ENCODE measurements at places on chromosomes 7 and 10.

DNA sequence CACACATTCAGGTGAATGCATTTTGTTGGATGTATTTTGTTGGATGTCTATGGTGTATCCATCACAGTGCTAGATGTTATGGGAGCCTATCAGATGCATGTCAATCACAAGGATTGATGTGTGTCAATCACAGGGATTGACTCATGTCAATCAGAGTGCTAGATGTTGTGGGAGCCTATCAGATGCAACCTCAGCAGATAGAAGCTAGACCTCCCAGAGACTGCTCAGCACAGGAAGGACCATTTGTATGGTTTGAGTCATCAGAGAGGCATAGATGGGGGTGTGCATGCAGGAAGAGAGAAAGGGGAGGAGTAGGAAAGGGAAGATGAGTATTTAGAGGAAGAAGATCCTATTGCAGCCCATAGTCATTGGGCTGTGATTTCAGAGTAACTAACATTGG, 48.3 kb upstream of the PITRM1 start:
- DNase-seq: no peak

GRCh38 chr10:69831231-69831855, 29.6 kb downstream of the COL13A1 start:
- DNase-seq: no peak

DNA sequence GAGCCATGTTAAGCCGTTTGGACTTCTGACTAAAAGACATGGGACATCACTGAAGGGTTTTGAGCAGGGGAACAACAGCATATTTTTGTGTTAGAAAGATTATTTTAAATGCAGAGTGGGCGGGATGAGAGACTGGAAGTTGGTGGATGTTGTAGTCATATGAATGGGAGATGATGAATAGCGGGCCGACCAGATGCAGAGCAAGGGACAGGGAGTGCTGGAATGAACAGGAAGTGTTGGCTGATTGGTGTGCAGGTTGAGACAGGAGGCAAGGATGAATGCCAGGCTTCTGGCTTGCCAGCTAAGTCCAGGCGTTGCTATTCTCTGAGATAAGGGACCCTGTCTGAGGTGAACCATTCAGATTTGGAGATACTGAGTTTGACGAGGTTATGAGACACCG, 38.0 kb downstream of the GAD2 start:
- DNase-seq: no peak

GRCh38 chr10:62433181-62433692, 59.1 kb downstream of the ZNF365 start:
- DNase-seq: peak; percentile 78

- no peak for DNase-seq
Observed at GRCh38 chr7:105261689-105262088, 127.0 kb downstream of the SRPK2 start.

DNA sequence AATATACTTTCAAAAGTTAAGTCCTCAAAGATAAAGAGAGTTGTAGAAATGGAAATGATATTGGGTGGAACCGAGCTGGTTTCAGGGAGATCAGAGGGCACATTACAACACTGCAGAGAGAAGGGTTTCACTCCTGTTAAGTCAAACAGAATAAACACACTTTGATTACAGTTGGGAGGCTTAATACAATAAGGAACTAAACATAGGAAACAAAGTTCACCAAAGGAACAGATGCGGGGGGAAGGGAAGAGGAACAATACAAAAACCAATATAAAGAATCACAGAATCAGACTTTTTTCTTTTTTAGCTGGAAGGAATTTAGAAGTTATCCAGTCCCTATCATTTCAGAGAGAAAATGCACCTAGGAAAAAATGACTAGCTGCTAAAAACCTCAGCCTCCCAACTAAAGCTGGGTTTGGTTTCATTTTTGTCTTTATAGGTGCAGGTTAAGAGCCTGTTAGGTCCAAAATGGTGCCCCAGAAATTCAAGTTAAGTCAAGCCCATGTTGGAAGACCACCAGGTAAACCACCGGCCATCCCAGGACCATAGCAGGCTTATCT, 81.9 kb downstream of the DNMBP start:
- DNase-seq: no peak

- no peak for DNase-seq
Observed at GRCh38 chr10:123878666-123879303, 12.8 kb downstream of the CPXM2 start.

- no peak for DNase-seq
Observed at GRCh38 chr10:11325817-11326216, 285.6 kb downstream of the USP6NL start.

DNA sequence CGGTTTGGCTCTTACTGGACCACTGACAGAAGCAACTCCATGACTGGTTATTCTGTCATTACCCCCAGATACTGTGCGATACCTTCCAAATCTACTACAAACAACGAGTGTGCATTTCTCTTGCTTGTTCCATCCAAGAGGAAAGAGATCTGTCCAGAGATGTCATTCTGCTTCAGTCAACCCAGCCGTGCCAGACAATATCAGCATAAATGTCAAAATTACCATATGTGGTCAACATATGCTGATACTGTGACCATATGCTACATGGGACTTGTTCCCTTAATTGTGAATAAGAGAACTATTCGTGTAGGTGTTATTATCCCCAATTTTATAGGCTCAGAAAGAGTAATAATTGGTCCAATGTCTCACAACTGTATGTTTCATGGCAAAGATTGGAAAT, 143.2 kb upstream of the PRSS1 start:
- no peak for DNase-seq

DNA sequence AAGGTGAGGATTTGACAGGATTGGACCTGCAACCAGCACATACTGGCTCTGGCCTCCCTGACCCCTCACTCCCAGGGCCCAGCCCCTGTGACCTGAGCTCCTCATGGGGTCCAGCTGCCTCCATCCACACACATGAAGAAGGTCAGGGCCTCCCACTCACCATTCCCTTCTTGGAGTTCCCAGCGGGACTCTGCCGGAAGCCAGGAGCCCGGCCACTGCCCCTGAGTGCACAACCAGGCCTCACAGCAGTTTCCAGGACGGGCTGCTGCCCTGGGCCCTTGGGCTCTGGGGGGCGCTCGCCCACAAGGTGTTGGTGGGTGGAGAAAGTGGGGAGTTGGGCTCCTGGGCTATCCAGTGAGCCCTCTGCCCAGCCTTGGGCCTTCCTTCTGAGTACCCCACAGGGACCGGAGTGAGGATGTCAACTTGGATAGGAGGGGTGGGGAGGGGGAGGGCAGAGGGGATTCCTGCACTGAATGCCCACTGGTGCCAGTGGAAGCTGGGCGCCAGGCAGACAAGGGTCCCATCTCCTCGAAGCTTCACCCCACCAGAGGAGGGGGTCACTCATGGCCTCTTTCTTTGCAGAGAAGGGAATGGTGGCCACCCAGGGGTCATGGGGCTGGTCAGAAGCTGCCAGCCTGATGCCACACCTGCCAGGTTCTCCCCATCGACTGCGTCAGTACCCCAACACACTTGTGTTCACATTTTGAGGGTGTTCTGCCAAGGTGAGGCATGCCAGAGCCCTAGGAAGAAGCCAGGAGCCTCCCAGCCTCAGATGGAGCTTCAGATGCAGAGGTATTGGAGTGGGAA, 115.3 kb downstream of the PTPN20 start:
- DNase-seq: no peak

DNA sequence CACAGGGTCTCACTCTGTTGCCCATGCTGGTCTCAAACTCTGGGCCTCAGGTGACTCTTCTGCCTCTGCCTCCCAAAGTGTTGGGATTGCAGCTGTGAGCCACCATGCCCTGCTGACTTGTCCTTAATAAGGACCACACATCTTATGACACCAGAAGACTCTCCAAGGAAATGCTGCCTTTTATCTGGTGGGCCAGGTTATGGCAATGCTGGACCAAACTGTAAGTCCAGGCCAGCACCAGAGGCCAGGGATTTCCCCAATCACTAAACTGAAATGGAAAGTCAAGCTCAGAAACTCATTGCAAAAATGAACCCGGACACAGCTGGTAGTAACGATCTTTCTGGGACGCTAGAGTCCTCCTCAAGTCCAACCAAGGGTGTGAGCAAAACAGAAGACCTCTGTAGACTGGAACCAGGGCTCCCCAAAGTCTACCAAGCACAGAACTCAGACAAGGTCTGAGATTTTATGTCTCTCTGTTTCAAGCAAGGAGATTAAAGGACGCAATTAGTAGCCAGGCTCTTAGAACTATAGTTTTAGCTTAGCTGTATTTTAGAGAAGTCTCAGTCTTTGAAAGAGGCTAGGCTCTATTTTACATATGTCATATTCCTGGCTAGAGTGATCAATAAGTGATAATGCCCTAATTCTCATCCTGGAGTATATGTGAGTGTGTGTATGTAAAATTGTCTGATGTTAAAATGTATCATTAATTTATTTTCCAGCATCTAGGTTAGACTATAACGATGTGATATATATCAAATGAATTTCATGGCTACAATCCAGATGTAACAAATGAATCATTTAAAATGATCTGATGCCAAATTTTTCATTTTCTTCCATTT, 74.0 kb upstream of the ITGB1 start:
- DNase-seq: no peak

DNA sequence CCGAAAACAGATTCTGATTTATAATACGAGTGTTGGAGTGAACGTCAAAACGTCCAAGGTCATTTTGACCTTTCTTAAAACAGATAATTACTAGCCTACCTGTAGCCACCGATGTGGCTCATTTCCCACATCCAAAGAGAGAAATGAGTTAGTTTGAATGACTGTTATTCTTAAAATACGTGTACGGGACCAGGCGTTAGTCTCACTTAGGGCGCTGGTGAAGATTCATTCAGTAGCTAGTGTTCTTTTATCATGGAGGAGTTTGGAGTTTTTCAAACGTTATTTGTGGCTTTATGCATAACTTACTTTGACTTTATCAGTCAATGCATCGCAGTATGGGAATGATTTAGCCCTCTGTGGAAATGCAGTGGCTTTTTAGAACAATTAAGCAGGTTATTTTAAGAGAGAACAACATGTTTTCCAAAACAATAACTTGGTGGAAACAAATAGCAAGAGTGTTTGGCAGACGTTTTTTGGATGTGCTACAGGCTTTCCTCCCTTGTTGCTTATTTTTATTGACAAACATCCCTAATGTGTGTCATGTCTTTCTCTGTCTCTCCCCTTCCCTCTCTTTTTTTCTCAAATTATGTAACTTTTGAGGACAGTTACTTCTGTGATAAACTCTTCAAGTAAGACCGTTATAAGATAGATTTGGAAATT, 1.6 kb downstream of the BICC1 start:
- no peak for DNase-seq

GRCh38 chr7:50738932-50739331, 43.8 kb downstream of the GRB10 start:
- DNase-seq: no peak

DNA sequence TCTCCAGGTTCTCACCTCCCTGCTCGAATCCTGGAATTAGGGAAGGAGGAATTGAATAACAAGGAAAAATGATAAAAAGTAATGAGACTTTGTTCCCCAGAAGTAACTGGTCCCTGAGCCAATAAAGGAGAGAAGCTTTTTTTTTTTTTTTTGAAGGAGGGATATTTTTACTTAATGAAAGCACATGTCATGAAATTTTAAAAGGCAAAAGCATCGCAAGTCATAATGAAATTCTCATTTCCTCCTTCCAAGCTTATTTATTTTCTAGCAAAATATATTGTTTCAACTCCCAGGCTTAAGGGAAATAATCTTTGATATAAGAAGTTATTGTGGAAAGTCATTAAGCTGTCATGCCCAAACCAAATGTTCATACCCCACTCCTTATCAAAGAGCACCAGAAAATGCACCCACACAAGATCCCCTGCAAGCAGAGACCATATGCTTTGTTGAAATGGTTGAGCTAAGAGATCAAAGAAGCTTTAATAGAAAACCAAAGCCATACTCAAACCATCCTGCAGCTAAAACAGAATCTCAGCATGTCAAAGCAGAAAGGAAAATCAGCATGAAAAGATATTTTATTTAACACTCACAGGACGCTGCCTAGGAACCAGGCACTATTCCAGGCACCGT, 16.7 kb upstream of the ABCC2 start:
- DNase-seq: no peak

- DNase-seq: no peak
Observed at GRCh38 chr7:151814400-151815009, 62.4 kb downstream of the PRKAG2 start.

GRCh38 chr10:6321880-6322279, 119.1 kb downstream of the PFKFB3 start:
- no peak for DNase-seq

GRCh38 chr7:47473499-47474210, 108.3 kb downstream of the TNS3 start:
- DNase-seq: no peak

DNA sequence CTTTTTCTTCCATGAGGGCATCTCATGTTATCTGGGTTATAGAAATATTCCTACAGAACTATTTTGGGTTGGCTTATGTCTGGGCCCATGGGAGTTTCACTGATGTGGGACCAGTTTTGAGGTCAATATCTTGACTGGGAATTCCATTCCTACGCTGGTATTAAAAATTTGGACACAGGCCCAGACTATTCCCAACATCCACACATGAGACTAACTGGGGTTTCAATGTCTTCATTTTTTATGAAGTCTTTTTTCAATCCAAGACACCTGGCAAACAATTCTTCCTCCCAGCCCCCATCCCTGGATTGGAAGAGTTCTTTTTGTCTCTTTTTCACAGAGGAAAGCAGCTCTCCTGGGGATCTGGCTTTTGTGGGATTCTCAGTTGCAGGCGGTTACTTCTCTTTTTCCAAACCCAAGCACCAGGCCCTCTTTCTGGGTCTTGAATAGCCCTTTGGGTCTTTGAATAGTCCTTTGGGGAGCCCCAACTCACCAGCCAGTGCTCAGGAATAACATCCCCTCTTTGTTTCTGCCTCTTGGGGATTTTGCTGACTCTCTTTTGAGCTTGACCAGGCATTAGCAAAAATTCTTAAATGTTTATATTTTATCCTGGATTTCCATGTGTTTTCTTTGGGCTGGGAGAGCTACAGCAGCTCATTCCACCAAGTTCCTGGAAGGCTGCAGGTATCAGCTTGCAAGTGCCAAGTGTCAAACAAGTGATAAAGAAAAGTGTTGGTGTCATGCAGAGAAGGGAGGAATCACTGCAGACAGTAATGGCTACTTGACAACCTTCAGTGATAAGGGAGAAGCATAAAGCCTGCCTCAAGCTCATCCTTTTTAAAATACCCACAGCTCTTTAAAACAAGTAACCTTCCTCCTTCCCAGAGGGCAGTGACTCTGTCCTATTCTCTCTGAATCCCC, 234.3 kb downstream of the ADAM12 start:
- no peak for DNase-seq

DNA sequence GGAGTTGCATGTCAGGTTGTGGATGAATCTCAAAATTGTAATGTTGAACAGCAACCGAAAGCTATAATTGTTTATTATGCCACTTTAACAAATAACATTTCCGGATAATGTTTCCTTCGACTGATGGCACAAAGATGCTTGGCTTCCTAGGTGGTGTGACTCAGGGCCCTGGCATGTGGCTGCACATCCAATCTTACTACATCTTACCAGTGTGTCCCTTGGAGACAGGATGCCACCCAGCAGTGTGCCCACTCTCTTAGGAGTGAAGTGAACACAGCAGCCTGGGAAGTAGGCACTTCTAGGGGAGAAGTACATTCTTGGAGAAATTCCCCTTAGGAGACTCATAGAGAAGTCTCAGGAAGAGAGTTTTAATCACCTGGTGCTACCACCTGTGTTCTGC, 33.0 kb upstream of the GPR26 start:
- DNase-seq: no peak
